Hindlimb muscle (tissue), 1 donor: ENCODE measurements at places on chromosomes 6 and 20. TPM values are rescaled to one million over a fixed set of nuclear protein-coding genes. Genes with fewer than 3 reads are reported as not detected.

DEFB124 gene
- 0.88 TPM for polyA plus RNA-seq

GRCh38 chr20:62129731-62130531 is 7.7 kb downstream of the LSM14B start:
- no peak for DNase-seq

- DNase-seq, result no peak
Measured at GRCh38 chr20:47717421-47717820, 67.9 kb downstream of the SULF2 start.

DNA sequence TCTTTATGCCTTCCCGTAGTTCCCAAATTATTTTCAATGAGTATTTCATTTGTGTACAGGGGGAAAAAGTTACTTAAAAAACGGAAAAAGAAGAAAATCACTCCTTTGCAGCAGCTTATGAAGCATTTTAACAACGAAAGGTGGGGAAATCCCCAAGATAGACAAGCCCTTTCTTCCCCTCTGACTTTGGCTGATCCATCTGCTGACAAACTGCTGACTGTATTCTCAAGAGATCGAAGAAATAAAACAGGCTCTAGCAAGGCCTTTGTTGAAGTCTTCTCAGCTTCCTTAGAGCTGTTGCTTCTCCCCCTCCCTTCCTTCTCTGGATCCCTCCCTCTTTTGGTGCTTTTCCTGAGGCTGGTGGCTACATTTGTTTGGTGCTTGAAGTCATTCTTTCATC is 325.2 kb downstream of the NRN1 start:
- DNase-seq, result no peak

DNA sequence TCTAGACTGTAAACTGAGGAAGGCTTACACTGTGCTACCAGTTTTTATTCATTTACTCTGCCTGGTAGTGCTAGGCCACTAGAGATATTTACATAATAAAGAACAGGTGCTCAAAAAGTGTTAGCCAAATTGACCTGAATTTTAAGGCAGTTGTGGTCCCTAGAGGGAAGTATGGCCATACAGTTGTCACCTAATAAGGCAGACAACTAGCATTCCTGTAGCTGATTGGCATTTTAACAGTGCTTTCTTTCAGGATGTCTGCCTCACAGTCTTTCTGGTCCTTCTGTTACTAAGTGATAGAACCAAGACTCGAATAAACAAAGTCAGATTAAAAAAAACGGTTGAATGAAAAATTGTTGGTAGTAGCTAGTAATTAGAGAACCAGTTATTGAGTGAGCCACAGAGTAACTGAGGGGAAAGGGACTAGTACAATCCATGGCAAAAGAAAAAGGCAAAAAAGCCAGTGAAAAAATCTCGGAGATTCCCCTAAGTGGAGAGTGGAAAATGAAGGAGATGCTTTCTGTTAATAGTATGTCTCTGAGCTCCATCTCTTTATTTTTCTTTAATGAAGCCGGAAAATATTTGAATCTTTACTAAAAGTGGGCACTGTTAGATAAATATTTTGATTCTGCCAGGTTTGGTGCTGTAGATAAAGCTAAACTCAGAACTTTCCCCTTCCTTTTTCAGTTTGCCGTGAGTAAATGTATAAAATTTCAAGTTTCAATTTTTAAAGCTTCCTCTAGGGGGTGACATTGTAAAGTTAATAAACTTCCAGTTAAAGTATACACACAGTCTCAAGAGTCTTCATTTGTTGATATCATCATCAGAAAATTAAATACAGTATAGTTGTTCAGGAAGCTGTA is 9.1 kb downstream of the VTA1 start:
- DNase-seq, result peak; percentile 16

DNA sequence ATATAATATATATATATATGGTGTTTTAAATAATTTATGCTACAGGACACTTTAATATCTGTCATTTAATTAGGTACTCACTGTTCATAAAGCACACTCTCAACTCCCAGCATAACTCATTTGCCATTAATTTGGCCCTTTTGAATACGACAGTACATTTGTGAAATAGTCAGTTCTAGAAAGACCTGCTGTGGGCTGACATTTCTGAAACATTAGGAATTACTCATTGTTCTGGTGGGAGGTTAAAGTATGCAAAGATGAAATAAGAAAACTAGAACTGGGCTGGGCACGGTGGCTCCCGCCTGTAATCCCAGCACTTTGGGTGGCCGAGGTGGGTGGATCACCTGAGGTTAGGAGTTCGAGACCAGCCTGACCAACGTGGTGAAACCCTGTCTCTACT is 497.5 kb downstream of the UTRN start:
- no peak for DNase-seq

GRCh38 chr20:48411245-48411644 is 416.6 kb downstream of the PREX1 start:
- DNase-seq, result peak; percentile 83

DNA sequence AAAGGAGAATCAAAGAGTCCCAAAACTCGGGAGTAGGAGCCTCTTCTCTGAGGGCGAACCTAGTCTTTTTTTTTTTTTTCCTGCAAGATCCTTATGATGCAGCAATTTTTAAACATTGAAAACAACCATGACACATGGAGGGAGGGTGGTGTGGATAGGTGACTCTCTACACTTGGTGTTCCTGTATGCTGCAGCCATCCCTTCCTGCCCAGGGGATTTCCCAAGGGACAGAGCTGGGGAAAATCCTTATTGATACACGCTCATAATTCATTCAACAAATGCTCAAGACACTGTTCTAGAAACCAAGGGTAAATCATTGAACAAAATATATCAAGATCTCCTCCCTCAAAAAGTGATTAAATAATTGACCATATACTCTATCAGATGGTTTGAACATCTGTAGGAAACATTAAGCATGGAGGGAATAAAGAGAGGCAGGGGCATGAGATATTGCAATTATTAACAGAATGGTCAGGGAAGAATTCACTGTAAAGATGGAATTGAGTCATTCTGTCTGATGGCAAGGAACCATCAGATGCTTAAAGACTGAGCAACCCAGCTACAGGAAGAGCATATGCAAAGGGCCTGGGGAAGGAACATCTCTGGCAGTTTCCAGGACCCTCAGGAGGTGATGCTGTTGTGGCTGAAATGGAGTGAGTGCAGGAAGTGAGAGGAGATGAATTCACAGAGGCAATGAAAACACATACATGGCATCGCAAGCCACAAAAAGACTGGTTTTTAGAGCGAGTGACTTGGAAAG is 13.4 kb upstream of the BTN3A3 start:
- DNase-seq, result no peak

FGD2 gene
- 5.7 TPM for polyA plus RNA-seq

- peak; percentile 35 for DNase-seq
Measured at GRCh38 chr20:49427751-49428518, 54.5 kb downstream of the KCNB1 start.

DNA sequence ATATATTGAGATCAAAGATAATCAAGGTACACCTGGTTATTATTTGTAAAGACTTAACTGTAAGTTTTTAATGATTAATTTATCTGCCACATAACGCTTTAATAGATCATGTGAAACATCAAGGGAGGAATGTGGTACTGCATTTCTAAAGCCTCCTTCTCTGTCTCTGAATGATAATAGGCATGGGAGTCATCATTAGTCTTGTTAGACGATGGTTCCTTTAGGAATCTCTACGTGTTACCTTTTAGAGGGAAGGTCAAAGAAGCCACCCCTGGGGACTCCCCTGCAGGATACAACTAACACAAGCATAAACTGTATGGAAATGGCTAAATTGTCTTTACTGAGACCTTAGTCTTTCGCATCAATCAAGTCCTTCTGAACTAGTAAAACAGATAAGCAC is 173.6 kb upstream of the MCHR2 start:
- DNase-seq, result no peak

APCDD1L gene
- polyA plus RNA-seq, result 5.4 TPM

GRCh38 chr6:4879741-4880275 is 103.6 kb downstream of the CDYL start:
- no peak for DNase-seq

PTGIS gene
- polyA plus RNA-seq, result 28.0 TPM

AIF1 gene
- polyA plus RNA-seq, result 24.6 TPM

SLC35A1 gene
- 16.4 TPM for polyA plus RNA-seq

GRCh38 chr6:54878718-54879117 is 32.1 kb downstream of the FAM83B start:
- no peak for DNase-seq

GRCh38 chr6:32288426-32288825 is 64.6 kb upstream of the NOTCH4 start:
- DNase-seq, result no peak

PAX1 gene
- 0.97 TPM for polyA plus RNA-seq

GRCh38 chr6:85473748-85474147 is 23.9 kb downstream of the NT5E start:
- no peak for DNase-seq

DNA sequence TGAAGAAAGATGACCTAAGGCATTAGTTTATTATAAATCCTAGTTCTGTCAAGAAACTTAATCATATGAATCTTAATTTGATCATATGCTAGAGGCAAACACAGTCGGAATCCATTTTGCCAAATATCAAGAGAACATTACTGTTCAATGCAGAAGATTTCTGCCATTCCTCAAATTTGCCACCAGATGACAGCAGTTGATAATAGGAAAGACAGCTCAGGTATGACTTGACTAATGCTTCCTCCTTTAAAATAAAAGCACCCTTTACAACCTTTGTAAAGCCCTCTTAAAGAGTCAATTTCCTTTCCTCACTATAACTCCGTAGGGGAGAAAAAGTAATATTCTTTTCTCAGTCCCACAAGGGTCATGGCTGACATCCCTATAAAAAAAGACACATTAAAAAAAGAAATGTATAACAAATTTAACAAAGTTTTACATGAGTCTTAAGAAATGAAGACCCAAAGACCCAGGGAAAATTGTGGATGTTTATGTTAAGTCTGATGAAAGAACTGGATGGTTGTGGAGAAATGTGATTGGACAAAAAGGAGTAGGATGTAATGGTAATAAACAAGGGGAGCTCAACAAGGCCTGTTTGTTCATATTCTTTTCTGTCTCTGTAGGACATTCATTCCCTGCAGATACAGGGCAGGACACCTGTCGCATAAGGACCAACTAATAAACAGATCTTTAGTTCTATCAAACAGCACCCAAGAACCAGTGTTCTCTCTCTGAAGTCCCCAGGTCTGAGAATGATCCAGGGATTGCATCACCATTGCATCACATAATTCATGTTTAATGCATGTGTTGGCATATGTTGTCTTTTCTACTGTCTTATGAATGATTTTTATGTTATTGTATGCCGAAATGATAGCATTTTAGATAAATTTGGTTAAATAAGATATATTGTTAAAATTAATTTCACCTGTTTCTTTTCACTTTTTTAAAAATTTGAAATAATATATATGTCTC is 23.0 kb upstream of the IL17A start:
- no peak for DNase-seq

DNA sequence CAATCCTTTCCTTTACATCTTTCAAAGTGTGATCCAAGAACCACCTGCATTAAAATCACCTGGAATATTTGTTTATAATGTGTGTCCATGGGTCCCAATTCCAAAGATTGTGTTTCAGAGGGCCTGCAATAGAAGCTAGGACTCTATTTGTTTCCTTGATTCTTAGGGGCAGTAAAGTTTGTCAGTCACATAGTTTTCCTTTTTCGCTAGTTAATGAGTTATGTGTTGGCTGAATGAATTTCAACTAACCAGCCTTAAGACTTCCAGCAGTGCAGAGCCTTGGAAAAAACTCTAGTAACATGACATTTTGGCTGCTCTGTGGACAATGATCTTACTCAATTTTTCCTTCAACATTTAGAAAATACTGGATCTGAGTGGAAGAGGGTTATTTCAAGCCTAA is 11.3 kb downstream of the FAM217A start:
- DNase-seq, result no peak

- no peak for DNase-seq
Measured at GRCh38 chr20:33526769-33527168, 36.9 kb downstream of the CBFA2T2 start.

DNA sequence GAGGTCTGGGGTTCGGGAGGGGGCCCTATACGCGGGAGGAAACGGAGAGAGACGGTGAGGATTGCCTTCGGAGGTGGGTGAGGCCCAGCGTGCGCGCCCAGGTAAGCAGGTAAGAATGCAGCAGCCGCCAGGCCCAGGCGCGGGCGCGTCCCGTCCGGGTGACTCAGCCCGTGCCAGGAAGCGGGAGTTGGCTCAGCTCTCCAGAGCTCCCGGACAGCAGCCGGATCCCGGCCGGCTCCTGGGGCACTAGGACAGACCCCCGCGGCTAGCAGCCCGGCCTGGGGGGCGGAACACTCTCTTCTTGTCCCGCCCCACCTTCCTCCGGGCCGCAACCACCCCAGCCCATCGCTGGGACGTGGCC is 1.5 kb upstream of the MDFI start:
- no peak for DNase-seq

AVP gene
- polyA plus RNA-seq, result not detected

DNA sequence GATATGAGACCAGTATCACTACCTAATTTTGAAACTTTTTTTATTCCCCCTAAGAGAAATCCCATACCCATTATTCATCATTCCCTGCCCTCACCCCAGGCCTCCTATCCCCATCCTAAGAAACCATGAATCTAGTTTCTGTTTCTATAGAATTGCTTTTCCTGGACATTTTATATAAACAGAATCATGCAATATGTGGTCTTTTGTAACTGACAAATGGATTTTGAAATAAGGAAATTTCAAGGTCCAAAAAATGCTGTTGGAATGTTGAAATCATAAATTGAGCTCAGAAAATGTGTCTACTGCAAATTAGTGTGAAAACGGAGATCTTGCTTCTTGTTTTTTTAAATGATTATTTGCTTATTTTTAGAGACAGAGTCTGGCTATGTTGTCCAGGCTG is 25.1 kb downstream of the RNF217 start:
- no peak for DNase-seq

GRCh38 chr6:3037638-3038365 is 30.5 kb upstream of the RIPK1 start:
- DNase-seq, result no peak

DEF6 gene
- 4.5 TPM for polyA plus RNA-seq

DNA sequence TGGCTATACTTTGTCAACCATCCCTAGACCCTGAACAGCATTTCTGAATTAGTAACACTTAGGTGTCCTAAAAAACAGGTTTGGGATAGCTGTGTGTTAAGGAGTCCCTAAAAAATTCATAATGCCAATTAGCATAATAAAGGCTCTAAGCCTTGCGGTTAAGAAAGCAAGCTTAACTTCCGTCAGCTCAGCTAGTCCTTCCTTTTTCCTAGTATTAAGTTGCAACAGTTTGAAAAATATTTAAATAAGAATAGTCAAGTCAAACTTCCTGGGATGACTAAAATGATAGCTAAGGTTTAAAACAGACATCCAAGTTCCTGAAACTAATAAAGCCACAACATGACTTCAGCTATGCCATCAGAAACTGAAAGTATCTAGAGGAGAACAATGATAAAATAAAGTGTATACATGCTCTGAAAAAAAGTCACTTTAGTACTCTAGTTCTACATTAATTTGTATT is 3.5 kb downstream of the AKIRIN2 start:
- DNase-seq, result no peak

GRCh38 chr6:21442874-21443273 is 150.7 kb upstream of the SOX4 start:
- DNase-seq, result no peak

GRCh38 chr20:62744741-62745191 is 36.1 kb downstream of the NTSR1 start:
- DNase-seq, result no peak

SCAF8 gene
- 36.5 TPM for polyA plus RNA-seq

- DNase-seq, result no peak
Measured at GRCh38 chr20:3238616-3239025, 369 bp downstream of the SLC4A11 start.

GRCh38 chr6:112935402-112936078 is 588.4 kb downstream of the RFPL4B start:
- no peak for DNase-seq
